Activated CD8-positive, alpha-beta memory T cell treated with anti-CD3 and anti-CD28 coated beads for 1 hour (primary cell): ENCODE measurements at places on chromosomes 6 and 20.

DNA sequence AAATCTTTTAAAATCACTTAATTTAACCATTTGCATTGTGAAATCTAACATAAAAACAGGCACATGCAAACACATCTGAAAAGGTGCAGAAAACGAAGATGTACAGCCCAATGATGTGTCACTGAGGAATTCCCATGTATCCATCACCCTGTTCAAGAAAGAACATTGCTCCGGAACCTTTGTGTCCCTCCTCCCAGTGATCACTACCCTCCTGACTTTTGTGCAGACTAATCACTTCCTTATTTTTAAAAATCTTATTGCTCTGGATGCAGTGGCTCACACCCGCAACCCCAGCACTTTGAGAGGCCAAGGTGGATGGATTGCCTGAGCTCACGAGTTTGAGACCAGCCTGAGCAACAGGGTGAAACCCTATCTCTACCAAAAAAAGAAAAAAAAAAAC lies 14.6 kb downstream of the GINS1 start:
- DNase-seq = no peak

DNA sequence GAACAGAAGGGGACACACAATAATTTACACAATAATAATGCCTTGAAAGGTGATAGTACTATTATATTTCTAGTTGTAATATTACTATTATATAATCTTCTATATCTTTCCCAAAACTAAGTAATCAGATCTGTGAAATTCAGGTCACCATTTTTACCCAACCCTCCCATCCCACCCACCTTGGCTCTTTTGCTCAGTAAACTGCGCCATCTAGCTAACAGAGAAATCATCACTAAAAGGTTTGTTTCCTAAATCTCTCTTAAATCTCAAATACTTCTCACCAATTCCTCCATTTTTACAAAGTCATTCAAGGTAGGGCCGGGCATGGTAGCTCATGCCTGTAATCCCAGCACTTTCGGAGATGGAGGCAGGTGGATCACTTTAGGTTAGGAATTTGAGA lies 83.4 kb downstream of the CDK19 start:
- DNase-seq = no peak

DNA sequence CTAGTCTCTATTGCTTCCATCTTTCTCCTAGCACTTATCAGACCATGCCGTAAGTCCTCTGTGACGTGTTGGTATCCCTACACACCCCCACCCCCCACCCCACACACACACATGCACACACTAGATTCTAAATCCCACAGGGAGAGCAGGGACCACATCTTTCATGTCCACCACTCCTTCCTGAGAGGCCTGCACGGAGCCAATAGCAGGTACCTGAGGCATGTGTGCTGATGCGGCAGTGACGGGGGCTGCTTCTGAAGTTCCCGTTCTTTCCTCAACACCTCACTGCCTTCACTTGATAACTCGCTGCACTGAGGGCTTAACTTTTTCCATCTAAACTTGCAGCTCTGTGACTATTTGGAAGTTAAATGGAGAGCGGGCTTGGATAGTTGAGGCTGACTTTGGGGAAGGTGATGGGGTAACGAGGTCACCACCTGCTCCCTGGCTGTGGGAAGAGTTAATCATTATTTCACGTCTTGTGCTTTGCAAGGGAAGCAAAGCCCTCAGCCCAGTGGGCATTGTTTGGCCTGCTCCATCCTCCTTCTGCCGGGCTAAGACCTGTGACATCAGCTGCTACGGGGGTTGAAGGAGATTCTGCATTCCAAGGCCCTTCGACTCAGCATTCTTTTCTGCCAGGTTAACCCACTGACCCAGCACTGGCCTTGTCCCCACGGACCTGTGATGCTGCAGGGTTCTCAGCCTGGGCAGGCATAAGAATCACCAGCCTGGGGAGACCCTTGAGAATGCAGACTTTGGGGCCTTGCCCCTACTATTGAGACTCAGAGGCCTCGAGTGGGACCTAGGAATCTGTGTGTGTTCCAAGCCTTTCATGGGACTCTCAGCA lies 187.8 kb downstream of the ANKRD60 start:
- DNase-seq = no peak

DNA sequence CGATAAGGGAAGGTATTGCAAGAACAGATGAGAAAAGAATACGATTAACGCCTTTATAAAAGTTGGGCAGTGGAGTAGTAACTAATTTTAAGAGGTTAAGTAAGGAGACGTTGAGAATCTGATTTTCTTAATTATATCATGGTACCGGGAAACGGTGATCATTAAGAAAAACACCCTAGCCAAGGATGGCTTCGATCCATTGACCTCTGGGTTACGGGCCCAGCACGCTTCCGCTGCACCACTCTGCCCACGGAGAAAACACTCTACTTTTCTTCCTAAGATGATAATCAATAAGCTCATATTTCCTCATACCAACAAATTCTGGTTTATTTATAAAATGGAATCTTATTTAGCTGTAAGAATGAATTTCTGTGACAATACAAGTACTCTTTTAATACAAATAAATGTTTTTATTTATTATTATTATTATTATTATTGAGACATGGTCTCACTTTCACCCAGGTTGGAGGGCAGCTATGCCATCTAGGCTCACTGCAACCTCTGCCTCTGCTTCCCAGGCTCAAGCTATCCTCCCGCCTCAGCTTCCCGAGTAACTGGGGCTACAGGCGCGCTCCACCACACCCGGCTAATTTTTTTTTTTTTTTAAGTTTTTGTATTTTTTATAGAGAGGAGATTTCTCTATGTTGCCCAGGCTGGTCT lies 8.3 kb downstream of the POM121L2 start:
- no peak for DNase-seq

GRCh38 chr20:31879143-31879987 lies 8.9 kb downstream of the TTLL9 start:
- peak; percentile 35 for DNase-seq

DNA sequence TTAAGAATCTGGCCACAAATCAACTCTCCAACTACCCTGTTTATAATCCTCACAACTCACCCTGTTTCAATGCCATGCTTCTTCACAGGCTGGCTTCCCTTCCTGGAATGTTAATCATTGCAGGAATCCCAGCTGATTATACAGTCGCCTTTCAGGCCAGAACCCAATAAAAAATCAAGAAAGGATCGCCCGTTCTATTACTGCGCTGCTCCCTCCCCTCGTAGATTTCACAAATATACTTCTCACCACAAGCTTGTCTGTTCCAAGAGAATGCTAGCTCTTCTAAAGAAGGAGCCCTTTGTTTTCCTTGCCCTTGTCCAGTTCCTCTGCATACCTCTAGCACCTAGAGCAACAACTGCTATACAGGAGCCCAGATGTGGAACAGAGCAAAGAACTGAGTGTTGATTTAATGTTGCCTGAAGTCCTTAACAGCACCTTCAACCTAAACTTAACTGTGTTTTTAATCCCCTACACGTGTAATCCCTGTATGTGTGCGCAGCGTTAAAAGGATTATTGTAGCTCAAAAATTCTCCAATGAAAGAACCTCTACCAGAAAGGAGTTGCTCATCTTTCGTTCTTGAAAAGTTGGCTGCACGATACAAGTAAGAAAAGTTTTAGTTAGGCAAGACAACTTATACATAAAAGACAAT lies 988 bp downstream of the ECHDC1 start:
- DNase-seq = no peak

- no peak for DNase-seq
These were observed 74.2 kb upstream of the DSP start for GRCh38 chr6:7467007-7467897.

DNA sequence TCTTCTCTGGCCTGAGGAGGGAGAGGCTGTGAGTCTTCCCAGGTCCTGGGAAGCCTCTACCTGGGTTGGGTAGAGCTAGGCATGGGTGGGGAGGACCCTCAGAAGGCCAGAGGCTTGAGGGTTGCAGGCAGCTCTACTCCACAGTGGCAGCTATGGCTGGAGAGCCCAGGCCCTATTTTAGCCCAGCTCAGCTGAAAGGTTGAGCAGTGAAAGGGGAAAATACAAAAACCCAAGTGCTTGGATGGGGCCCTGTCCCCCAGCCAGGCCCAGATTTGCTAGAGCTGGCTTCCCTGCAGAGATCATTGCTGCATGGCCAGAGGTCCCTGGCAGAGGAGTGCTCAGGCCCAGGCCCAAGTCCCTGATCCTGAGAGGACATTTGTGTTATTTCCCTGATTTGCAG lies 45.7 kb downstream of the SUN5 start:
- DNase-seq = no peak

GRCh38 chr6:105753207-105753606 lies 332.9 kb upstream of the PRDM1 start:
- no peak for DNase-seq

DNA sequence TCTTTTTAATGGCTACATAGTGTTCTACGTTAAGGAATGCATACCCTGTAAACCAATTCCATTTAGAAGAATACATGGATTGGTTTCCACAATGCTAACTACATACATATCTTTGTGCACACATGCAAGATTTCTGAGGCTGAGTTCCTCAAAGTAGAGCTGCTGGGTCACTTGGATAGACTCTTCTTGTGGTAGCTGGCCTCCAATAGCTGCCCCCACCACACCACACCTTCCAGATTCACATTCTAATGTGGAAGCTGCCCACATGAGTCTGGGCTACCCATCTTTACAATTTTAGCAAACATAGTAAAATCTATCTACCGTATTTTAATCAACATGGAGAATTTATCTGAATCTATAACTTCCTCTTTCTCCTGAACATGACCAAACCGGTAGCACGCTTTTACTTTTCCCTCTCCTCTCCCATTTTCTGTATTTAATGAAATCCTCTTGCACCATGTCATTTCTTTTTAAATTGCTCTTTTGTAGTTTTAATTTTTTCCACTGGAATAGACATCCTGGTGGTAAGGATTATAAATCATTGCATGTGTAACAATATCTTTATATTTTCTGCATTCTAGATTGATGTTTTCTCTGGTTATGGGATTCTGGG lies 74.7 kb upstream of the CITED2 start:
- no peak for DNase-seq

- DNase-seq = no peak
These were observed 61.3 kb upstream of the ATXN1 start for GRCh38 chr6:16822529-16822928.

- no peak for DNase-seq
These were observed 64.8 kb downstream of the BACH2 start for GRCh38 chr6:90231798-90232197.
